ENCODE measurements at places on chromosomes 1 and 21.

- DNase-seq: no peak
Measured at GRCh38 chr1:173383351-173383750, 93.8 kb upstream of the PRDX6 start.

- DNase-seq: no peak
Measured at GRCh38 chr1:211711315-211711705, 35.9 kb upstream of the NEK2 start.

- DNase-seq: no peak
Measured at GRCh38 chr1:58082596-58082995, 463.9 kb downstream of the OMA1 start.

DNA sequence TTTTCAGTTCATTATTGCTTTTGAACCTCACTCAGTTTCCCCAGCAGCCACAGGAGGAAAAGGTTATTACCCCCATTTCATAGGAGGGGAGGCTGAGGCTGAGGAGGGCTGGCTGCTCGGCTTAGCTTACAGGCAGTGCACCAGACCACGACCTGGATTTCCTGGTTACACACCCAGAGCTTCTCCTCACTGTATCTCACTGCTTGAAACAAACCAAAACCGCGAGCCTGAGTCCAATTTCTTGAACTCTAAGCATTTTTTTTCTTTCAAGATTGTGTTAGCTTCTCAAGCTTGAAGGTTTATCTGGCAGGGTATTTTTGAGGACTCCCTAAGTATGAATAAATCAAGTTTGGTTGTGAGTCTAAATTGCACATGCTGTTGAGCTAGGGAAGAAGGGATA is 188.9 kb upstream of the EDN2 start:
- no peak for DNase-seq

DNA sequence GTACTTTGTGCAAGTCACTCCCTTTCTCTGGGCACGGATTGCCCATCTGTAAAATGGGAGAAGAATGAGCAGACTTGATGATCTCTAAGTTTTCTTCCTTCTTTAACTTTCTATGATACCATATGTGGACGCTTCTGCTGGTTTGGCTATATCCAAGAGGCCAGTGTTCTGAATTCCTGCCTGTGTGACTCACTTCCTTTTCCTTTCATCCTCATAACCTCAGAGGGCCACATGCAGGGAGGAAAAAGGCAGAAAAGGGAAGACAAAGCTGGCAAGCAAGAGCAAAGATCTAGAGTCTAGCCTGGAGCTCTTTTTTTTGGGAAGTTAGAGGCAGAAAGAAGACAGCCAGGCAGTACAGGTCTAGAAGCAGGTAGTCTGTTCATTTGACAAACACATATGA is 151.2 kb downstream of the OMA1 start:
- no peak for DNase-seq

- no peak for DNase-seq
Measured at GRCh38 chr21:44572959-44573583, 458 bp upstream of the KRTAP10-4 start.

DNA sequence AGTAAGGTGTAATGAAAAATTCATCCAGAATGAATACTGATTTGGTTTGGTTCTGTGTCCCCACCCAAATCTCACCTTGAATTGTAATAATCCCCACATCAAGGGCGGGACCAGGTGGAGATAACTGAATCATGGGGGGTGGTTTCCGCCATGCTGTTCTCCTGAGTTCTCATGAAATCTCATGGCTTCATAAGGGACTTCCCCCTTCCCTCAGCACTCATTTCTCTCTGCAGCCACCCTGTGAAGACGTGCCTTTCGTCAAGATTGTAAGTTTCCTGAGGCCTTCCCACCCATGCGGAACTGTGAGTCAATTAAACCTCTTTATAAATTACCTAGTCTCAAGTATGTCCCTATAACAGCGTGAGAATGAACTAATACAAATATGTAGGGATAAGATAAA is 5.5 kb upstream of the SYNJ1 start:
- no peak for DNase-seq

DNA sequence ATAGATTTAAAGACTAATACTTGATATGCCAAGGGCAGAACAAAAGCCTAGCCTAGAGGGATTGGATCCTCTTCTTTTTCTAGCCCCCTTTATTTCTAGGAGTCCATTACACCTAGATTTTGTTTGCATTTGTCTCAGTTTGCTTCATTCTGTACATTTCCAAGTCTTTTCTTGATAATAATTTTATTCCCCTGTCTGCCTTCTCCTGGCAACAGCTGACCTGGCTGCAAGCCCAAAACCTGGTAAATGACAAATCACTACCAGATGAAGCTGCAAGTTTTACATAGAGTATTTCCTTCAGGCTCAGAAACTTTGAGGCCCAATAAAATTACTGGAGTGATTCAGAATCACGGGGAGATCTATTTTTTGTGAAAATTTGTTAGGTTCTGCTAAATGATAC is 36.5 kb upstream of the LHX8 start:
- no peak for DNase-seq

GRCh38 chr1:208009706-208010444 is 99.0 kb upstream of the CD34 start:
- DNase-seq: no peak

GRCh38 chr1:222935239-222935900 is 120.5 kb downstream of the DISP1 start:
- no peak for DNase-seq

DNA sequence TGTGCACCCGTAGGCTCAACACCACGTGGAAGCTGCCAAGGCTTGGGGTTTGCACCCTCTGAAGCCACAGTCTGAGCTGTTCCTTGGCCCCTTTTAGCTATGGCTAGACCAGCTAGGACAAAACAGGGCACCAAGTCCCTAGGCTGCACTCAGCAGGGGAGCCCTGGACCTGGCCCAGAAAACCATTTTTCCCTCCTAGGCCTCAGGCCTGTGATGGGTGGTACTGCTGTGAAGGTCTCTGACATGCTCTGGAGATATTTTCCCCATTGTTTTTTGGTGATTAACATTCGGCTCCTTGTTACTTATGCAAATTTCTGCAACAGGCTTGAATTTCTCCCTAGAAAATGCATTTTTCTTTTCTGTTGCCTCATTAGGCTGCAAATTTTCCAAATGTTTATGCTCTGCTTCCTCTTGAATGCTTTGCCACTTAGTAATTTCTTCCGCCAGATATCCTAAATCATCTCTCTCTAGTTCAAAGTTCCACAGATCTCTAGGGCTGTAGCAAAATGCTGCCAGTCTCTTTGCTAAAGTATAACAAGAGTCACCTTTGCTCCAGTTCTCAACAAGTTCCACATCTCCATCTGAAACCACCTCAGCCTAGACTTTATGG is 69.0 kb upstream of the KRTAP19-8 start:
- DNase-seq: no peak

DNA sequence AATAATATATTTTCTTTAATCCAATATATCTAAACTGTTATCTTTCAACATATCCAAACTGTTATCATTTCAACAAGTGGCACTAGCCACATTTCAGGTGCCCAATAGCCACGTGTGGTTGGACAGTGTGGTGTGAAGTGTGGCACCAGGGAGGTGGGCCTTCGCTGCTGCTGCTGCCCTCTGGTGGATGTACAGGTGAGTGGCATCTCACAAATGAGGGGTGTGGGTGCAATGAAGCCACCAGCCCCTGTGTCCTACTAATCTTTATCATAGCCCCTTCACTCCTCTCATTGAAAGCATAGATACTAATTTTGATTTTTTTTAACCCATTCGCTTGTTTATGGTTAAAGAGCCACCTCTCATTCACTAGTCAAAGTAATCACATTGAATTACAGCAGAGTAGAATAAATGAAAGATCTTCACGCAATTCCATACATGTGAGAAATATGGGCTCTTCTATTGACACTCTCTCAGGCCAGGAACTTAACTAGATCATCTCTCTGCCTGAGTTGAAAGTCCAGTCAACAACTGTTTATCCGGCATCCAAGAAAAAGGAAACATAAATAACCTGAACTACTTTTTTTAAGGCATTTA is 499.2 kb downstream of the OMA1 start:
- no peak for DNase-seq

GRCh38 chr1:35568975-35569395 is 4.1 kb upstream of the TFAP2E start:
- DNase-seq: no peak

GRCh38 chr1:46571691-46572225 is 20.3 kb upstream of the KNCN start:
- no peak for DNase-seq

GRCh38 chr1:223364685-223365382 is 858 bp upstream of the SUSD4 start:
- no peak for DNase-seq

GRCh38 chr1:221284028-221284427 is 404.8 kb downstream of the HLX start:
- DNase-seq: no peak

GRCh38 chr21:33302055-33302454 is 22.7 kb upstream of the IFNAR1 start:
- no peak for DNase-seq

GRCh38 chr1:224127925-224128819 is 14.3 kb downstream of the FBXO28 start:
- DNase-seq: no peak

- no peak for DNase-seq
Measured at GRCh38 chr1:119784191-119784781, 15.6 kb upstream of the HMGCS2 start.

- no peak for DNase-seq
Measured at GRCh38 chr1:1946540-1946939, 27.5 kb upstream of the TMEM52 start.

GRCh38 chr1:56080123-56080522 is 499.2 kb downstream of the PLPP3 start:
- no peak for DNase-seq

- DNase-seq: no peak
Measured at GRCh38 chr1:238336531-238336930, 445.8 kb upstream of the ZP4 start.

DNA sequence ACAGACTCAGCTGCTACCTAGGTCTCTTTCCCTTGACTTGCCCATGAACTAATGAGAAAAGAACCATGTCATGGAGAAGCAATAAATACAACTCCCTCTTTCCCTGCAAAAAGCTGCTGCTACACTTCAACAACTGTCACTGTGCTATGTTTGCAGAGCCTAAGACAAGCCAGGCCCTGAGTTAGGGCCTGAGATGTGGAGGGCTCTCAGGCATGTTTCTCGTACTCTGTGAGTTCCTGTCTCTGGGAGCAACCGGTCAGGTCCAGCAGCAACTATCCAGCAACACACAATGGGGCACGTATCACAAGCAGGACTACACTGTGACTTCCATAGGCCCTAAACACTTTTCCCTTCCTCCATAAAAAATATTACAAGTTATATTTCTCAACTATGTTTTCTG is 91.7 kb downstream of the JAK1 start:
- no peak for DNase-seq

GRCh38 chr1:31181515-31182343 is 58.0 kb downstream of the NKAIN1 start:
- DNase-seq: no peak

DNA sequence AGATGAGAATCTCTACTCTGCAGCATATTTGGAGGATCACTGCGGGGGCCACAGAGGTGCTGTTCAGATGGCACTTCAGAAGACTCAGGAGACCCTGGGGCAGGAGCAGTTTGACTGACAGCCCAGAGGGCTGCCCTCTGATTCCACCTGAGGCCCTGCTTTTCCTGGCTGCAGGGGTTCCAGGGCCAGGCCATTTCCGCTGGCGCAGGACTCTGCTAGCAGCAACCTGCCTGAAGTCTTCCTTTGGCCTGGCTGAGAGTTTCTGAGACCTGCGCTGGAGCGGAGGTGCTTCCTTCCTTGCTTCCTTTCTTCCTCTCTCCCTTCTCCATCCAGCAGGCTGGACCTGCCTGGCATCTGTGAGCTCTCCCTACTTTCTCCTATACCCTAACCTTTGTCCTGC is 11.8 kb downstream of the PCSK9 start:
- no peak for DNase-seq

GRCh38 chr1:25425098-25426085 is 4.8 kb upstream of the RHCE start:
- no peak for DNase-seq

DNA sequence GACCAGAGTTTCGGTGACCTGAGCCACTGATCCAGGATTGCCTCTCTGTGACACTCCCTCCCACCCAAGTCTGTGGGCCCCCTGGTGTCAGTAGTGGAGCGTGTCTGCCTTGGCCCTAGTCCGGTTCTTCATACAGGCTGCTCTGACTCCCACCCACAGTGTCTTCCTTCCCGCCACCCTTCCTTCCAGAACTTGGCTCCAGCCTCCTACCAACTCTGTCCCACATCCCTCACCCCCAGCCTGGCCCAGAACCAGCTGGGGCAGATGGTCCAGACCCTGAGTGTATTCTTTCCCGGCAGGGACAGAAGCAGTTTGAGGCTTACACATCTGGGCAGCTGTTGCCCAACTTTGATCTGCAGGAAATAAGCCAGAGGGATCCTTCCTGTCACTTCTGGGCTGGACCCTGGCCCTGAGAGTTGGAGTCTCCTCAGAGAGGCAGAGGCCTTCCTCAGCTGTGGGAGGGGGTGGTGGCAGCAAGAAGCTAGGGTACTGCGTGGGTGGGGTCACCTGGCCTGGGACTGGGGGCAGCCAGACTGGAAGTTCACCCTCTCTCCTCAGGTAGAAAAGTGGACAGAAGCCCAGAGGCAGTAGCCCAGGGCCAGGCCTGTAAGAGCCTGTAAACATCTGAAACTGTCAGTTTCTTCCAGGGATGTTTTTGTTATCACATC is 43.1 kb upstream of the EPS8L3 start:
- no peak for DNase-seq

- no peak for DNase-seq
Measured at GRCh38 chr1:111596499-111596898, 23.1 kb upstream of the RAP1A start.

DNA sequence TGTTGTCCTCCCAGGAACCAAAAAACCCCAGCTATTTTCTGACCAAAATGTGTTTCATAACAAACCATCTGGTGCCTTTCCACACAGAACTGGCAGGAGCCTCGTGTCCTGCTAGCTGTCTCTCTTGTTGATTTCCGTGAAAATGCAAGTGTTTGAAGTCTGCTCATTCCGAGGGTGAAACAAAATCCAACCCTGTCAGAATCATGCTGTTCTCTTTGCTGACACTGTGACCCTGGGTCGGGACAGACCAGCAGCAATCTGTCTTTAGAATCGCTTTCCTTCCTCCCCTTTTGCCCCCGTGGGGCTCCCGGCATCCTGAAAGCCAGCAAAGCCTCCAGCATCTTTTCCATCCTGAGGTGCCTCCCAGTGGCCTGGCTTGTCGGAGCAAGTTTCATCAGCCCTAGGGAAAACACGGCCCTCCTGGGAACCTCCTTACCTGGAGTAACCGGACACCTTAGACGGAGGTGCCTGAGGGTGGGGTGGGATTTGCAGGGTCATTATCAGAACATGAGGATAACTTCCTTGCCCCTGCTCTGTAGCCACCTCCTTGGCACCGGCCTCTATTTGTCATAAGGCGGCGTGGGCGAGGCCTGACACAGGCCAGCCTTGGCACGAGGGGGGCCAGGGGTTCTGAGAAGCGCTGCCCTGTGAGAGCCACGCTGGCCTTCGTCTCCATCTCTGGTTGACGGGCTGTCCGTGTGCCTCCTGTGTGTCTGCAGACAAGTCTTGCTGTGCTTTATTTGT is 24.9 kb downstream of the LDLRAP1 start:
- DNase-seq: no peak

GRCh38 chr1:40392221-40392620 is 18.7 kb downstream of the SMAP2 start:
- DNase-seq: no peak
